ENCODE measurements at places on chromosomes 3 and 15. TPM values are rescaled to one million over a fixed set of nuclear protein-coding genes. Genes with fewer than 3 reads are reported as not detected.

The CCDC71 gene
- total RNA-seq, result 10.1 TPM

The IGSF10 gene
- 0.78 TPM for total RNA-seq

The SCN11A gene
- not detected for total RNA-seq

The NANOGP8 gene
- not detected for total RNA-seq

The ADGRG7 gene
- not detected for total RNA-seq

The TMEM207 gene
- total RNA-seq, result not detected

The MITF gene
- 7.2 TPM for total RNA-seq

The C2CD4B gene
- total RNA-seq, result not detected

The SLC22A13 gene
- total RNA-seq, result not detected

The ELL3 gene
- total RNA-seq, result 2.2 TPM

The SLC2A2 gene
- total RNA-seq, result not detected

The TRIP4 gene
- total RNA-seq, result 26.5 TPM

The SLC28A2 gene
- not detected for total RNA-seq

The PLCB2 gene
- 1.3 TPM for total RNA-seq

The IGDCC3 gene
- 0.09 TPM for total RNA-seq

The TRPM1 gene
- total RNA-seq, result not detected

The ARPP21 gene
- total RNA-seq, result not detected

The NOX5 gene
- 0.31 TPM for total RNA-seq

The PSTPIP1 gene
- not detected for total RNA-seq

The COX17 gene
- total RNA-seq, result 104 TPM

The GCNT3 gene
- 149 TPM for total RNA-seq

The TM6SF1 gene
- total RNA-seq, result 0.10 TPM

The MUC20 gene
- total RNA-seq, result 0.56 TPM

The SMCO1 gene
- not detected for total RNA-seq

The FGD5 gene
- not detected for total RNA-seq

The LDHAL6B gene
- not detected for total RNA-seq

The CLSTN2 gene
- 0.03 TPM for total RNA-seq

The STAC gene
- total RNA-seq, result 2.6 TPM

The SAMMSON gene
- not detected for total RNA-seq

The WNT7A gene
- total RNA-seq, result 0.10 TPM

The ZNF662 gene
- not detected for total RNA-seq

The ECE2 gene
- total RNA-seq, result not detected

The PPARG gene
- total RNA-seq, result 41.7 TPM

The SPTBN5 gene
- 0.09 TPM for total RNA-seq

The CCR1 gene
- total RNA-seq, result not detected

The FANCD2OS gene
- not detected for total RNA-seq

The RBP2 gene
- total RNA-seq, result not detected

The PLS1 gene
- total RNA-seq, result 13.6 TPM

The CDHR4 gene
- total RNA-seq, result 0.53 TPM

The POLQ gene
- total RNA-seq, result 6.6 TPM

The ZNF385D gene
- not detected for total RNA-seq

The MUSTN1 gene
- 0.52 TPM for total RNA-seq

The HHATL gene
- total RNA-seq, result not detected

The KIF23 gene
- total RNA-seq, result 72.4 TPM

The CASR gene
- not detected for total RNA-seq

The MST1R gene
- total RNA-seq, result 7.5 TPM

The IQCF2 gene
- not detected for total RNA-seq

All from A549 treated with CpdA at 1 μM for 4 hours (cell line).